ENCODE measurements at places on chromosomes 1 and 21.

GRCh38 chr1:55355549-55355948 is 140.4 kb upstream of the USP24 start:
- DNase-seq: no peak

DNA sequence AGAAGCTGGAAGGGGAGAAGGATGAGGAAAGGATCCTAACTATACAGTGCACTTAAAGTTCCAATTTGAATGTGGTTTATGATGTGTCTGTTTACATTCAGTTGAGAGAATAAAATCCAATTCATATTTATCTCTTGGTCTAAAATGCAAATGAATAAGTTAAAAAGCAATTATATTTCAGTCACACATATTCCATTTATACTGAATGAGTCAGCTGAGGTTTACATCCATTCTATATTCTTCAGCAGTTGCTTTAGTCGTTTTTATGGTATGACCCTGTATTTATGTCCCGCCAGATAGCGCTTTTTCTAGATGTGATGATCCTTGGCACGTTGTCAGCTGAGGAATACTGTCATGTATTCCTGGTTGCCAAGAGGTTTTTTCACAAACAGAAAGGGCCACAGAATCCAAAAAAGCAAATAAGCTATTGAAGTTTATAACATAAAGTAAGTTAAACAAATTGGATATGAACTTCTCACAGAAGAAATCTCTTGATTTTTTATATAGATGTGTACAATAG is 866.2 kb downstream of the NCAM2 start:
- DNase-seq: no peak

DNA sequence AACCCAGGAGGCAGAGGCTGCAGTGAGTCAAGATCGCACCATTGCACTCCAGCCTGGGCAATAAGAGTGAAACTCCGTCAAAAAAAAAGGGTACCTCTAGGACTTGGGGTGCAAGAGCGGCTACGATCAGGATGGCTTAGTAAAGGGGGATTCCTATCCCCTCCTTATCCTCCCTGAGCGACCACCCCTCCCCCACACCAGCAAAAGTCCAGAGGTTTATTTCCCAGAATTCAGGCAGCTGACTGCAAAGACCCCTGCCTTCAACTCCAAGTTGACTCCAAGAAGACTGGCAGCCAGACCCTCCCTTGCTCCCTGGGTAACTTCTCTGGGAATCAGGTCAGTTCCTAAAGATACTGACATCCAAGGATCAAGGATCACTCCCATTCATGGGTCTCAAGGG is 12.4 kb upstream of the PRDM16 start:
- DNase-seq: no peak

DNA sequence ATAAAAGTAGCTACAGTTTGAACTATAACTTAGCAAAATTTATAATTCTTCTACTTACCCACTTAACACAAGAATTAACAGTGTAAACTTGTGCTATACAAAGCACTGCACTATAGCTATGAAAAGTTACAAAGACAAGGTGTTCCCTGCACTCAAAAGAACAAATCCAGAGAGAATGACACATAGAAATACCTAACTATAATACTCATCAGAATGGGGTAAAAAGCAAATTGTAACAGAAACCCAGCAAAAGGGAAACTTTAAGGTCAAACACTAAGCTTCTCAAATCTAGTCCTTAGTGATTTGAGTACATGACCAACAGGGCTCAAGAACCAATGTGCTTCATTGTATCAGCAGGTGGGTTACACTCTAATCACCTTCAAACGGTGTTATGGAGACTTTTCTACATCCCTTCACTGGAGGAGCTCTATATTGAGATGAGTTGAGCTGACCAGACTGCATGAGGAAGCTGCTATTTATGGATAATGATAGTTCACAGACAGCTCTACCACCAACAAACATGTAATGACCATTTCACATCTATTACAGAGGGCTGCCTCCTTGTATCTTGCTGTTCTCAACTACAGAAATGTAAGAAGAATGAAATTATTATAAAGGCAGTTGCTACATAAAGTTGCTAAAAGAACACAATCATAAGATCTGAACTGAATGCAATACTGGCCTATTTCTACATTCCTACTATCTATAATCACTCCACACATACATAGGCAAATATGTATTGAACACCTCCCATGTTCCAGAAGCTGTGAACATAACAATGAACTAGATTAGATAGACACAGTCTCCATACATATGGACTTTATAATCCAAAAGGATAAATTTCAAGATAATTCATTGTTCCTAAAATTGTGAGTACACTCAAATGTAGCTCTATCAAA is 47.6 kb downstream of the PIK3R3 start:
- no peak for DNase-seq

GRCh38 chr1:209542585-209542984 is 40.9 kb upstream of the CAMK1G start:
- DNase-seq: no peak

- DNase-seq: no peak
These were observed 2.0 kb downstream of the PDPN start for GRCh38 chr1:13585612-13585991.

GRCh38 chr1:9442278-9442846 is 96.9 kb upstream of the SLC25A33 start:
- DNase-seq: no peak

GRCh38 chr1:77990629-77991204 is 11.8 kb upstream of the FUBP1 start:
- no peak for DNase-seq

GRCh38 chr1:234562334-234562733 is 47.6 kb downstream of the IRF2BP2 start:
- no peak for DNase-seq

GRCh38 chr1:117106478-117106877 is 15.1 kb downstream of the TRIM45 start:
- no peak for DNase-seq

- DNase-seq: no peak
These were observed 16.9 kb downstream of the CD160 start for GRCh38 chr1:145736191-145736590.

GRCh38 chr21:45260191-45260825 is 27.4 kb downstream of the POFUT2 start:
- DNase-seq: no peak

DNA sequence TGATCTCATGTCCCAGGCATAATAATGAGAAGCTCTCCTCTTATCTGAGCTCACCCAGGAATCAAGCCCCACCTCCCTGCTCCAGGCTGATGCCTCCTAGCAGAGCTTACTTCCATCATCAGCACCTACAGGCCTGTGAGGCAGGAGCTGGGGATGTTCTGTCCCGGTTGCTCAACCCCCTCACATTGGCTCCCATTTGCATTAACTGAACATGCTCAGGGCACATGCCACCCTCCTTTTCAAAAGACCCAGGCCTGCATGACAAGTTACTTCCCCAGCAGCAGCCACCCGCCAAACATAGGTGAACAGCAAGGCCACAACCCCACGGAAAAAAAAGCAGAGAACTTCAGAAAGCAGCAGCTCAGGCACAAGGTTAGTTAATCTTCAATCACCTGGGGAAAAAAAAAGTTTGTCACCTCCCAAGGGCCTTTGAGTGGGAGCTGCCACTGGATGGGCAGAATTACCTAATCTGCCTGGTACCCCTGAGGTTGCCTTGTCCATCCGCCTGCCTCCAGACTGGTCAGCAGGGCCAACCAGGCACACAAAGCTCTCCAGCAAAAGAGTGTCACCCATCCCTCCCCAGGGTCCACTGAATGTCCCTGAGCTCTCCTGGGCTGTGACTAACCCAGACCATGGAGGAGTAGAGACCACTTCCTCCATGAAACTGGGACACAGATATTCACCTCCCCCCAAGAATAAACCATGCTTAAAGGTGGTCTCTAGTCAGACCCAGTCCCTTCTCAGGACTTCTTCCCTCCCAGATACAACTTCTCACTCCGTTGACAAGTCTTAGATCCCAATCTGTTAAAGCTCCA is 4.4 kb downstream of the KCNN3 start:
- no peak for DNase-seq

DNA sequence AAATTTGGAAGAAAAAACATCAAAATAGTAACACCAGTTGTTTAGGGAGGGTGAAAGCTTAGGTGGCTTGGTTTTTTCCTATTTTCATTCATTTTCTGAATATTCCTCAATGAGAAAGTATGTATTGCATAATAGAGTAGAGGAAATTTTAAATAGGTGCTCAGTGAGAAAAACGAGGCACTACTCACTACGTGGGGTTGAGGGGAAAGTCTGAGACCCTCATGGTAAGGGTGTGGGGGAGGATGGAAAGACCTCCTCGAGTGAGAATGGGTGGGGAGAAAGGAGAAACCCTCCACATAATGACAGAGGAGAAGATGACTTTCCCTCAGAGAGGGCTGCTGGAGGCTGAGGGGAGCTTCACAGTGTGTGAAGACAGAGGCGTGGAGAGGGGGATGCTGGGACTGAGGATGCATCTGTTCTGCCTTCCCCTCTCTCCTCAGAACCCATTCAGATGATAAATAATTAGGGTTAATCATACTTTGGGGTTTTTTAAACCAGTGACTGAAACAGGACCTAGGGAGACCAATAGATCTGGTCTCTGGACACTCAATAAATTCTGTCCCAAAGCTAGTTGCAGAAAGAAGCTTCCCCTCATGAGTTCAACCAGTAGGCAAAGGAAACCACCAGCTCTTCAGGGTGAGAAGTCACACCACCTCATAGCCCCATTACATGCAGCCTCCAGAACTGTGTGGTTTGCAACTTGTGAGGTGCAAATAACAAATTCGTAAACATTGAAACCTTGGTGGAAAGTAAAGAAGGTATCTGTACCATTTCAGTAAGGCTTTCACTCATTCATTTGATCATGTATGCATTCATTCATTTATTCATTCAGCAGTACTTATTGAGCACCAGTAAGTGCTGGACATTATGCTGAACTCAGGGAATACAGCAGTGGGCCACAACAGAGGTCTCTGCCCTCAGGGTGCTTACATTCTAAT is 17.1 kb downstream of the SLAMF7 start:
- no peak for DNase-seq

DNA sequence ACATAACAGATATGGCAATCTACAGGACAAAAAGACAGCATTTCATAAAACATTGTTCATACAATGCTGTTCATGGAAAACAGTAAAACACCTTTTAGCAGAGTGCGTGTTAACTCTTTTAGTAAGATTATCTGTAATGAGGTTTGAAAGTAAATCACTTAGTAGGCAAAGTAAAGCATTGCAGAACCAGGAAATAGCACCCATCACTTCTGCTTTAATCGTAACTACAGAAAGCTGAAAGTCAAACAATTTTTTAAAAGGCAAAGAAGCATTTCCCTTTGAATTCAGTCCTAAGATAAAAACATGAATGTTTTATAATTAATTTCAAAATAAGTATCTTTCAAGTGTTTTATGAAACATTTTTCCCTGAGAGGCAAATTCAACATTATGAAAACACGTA is 63.3 kb upstream of the RNF11 start:
- no peak for DNase-seq

GRCh38 chr1:113901191-113901590 is 3.4 kb downstream of the AP4B1 start:
- DNase-seq: no peak

- no peak for DNase-seq
These were observed 57.6 kb downstream of the LDLRAD2 start for GRCh38 chr1:21869620-21870121.

DNA sequence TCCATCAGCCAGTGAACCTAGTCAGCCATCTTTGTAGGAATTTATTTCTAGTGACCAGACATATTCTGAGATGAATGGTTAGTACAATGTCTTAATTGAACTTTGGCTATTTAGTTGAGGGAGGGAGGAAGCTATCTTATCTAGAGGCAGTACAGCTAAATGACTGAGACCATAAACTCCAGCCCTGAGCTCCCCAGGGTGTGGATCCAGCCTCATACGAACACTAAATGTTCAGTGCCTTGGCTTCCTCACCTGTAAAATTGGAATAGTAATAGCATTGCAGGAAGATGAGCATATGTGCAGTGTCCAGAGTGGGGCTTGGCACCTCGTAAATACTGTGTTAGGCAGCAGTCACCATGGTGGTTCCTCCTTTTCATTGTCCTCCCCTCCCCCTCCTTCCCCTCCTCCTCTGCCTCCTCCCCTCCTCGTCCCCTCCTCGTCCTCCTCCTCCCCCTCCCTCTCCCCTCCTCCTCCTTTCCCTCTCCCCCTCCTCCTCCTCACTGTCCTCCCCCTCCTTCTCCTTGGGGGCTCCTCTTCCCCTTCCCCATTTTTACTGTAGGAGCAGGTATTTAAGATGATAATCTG is 108.2 kb downstream of the GALNT2 start:
- no peak for DNase-seq

GRCh38 chr1:241823925-241824324 is 24.1 kb upstream of the EXO1 start:
- no peak for DNase-seq
